ENCODE measurements at places on chromosomes 5 and 9.

GRCh38 chr9:111965566-111966019, 69.0 kb downstream of the UGCG start:
- DNase-seq: no peak

- DNase-seq: no peak
Measured at GRCh38 chr5:8765886-8766285, 780.0 kb downstream of the SEMA5A start.

DNA sequence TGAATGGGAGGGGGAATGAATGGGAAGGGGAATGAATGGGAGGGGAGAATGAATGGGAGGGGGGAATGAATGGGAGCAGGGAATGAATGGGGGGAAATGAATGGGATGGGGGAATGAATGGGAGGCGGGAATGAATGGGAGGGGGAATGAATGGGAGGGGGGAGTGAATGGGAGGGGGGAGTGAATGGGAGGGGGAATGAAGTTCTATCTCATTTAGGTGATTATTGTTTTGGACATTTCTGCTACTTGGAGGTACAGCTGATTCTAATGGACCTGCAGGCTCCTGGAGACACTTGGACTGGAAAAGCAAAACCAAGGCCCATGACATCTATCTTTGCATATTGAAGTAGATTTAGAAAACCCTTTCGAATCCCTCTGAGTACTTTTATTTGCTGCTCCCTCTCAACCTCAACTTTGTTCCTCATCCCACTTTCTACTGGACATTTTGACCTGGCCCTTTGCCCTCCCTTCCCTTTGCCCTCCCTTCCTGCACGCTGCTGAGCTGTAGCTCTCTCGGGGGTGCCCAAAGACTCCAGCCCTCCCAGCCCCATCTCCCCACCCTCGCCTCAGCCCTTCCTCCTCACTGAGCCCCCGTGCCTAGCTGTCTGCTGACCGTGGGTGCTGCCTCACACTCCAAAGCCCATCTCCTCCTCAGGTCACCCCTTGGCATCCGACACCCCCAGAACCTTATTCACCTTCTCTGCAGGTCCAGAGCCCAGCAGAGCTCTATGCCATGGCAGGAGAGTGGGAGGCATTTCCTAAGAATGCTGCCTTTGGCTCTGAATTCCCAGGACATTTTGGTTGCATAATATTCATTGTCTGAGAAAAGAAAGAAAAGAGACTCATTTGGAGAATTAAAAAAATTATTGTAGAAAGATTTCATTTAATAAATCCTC, 19.9 kb upstream of the LPCAT1 start:
- DNase-seq: no peak

DNA sequence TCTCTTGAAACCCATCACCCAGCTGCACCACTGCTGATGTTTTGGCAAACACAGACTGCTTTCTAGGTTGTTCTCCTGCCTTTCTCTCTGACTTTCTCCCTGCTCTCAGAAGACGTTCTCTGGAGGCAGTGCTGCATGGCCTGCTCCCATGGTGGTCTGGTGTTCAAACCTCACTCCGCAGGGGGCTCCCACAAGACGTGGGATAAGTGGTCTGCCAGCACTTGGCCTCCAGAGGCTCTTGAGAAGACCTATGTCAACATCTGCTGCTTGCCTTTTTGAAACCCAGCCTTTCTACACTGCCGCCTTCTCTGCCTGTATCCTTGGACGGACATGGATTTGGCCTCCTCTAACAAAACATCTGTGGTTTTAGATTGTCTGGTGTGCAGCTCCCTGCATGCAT, 16.6 kb downstream of the USP20 start:
- no peak for DNase-seq

DNA sequence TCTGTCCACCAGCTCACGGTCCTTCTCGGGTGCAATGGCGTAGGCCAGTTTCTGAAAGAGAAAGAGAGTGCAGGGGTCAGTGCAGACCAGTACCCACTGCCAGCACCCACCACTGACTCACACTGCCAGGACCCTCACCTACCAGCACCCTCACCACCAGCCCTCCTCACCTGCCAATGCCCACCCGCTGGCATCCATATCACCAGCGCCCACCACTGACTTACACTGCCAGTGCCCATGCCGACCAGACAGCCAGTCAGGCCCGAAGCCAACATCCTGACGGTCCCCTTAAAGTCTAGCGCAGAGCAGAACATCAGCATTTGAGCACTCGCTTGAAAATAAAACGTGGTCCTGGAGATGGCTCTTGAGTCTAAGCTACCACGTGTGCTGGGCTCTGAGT, 44.3 kb downstream of the SLC6A3 start:
- no peak for DNase-seq

- no peak for DNase-seq
Measured at GRCh38 chr5:83026930-83027687, 50.1 kb downstream of the TMEM167A start.

GRCh38 chr5:86865256-86865785, 247.6 kb downstream of the COX7C start:
- no peak for DNase-seq

DNA sequence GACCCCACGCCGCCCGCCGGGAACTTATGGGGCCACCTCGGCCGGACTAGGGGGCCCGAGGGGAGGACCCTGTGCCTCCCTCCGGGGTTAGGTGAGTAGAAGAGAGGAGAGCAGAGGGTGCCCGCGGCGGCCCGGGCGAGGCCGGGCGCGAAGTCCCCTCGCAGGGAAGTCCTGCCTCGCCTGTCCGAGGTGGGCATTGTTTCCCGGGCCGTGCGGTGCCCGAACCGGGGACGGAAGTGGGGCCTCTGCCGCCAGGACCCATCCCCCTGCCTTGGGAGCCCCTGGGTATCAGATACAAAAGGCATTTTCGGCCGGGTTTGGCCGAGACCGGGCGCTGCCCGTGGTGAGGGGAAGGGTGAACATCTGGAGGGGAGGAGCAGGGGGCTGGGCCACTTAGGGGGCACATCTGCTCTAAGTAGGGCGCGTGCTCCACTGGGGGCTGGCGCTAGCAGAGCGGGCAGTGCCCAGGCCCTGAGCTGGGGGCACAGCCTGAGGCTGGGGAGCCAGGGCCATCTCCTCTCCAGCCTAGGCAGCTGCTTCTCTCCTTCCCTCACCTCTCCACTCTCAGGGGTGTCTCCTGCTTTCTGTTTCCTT, 48.2 kb downstream of the DAB2IP start:
- no peak for DNase-seq

GRCh38 chr9:32928145-32928763, 73.2 kb downstream of the APTX start:
- no peak for DNase-seq

GRCh38 chr5:59079622-59080620, 497.0 kb downstream of the RAB3C start:
- no peak for DNase-seq

DNA sequence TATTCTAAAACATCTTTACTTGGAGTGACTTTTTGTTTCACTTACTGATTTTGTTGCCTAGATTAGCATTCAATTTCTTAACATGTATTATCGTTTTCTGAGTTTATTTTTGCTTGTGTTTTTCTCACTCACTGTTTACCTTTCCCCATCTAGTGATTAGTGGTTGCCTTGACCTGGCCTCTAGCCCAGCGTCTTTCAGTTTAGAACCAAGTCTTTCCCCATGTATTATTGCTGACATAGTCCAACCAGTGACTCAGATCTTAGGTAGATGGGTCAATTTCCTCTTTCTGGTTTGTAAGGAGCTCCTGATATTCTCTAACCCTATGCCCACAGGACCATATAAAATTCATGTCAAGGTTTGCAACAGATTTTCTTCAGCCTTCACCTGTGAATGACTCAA, 135.5 kb downstream of the PRR16 start:
- DNase-seq: no peak

- no peak for DNase-seq
Measured at GRCh38 chr9:137139468-137140150, 655 bp downstream of the GRIN1 start.

DNA sequence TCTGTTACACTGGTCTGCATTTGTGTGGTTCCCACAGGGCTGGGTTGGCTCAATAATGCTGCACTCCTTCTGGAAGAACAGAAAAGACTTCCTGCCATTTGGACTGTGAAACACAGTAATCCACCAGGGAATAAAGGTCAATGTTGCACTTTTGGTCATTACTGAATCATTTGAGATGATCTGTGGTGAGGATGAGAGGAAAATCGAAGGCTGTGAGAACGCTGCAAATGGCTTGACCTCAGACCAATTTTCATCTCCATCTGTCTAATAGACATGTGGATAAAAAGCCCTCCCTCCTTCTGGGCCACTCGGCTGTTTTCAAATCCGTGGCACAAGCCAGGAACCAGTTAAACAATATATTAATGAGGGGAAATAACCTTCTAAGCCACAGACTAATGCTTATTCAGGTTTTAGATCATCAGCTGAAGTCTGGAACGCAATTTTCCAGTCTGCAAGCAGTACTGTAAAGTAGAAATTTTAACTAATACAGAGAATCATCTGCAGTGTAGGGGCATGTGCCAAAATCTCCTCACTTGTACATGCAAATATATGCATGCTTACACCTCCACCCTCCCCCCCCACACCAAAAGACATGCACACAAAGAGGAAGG, 20.2 kb downstream of the TLE1 start:
- no peak for DNase-seq

- DNase-seq: no peak
Measured at GRCh38 chr5:55250064-55250463, 16.7 kb upstream of the CCNO start.

DNA sequence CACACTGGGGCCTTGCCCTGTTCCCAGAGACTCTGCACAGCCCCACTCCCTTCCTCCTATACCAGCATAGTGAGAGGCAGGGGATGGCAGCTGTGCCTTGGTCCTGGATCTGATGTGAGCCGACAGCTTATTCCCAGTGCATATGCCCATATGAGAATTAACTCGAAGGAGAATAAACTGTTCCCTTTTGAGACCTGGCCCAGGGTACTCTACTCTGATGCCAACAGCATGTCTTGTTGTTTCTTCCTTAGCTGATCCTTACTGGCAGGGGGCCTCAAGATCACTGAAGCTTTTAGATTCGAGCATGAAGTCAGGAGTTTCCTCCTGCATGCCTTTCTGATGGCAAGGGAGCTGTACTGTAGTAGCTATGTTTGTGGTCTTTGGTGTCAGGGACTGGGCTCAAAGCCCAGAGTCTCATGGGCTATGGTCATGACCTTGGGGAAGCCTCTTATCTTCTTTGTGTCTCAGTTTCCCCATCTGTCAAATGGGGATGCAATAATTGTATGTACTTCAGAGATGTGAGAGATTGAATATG, 57.1 kb downstream of the DOCK2 start:
- DNase-seq: no peak

DNA sequence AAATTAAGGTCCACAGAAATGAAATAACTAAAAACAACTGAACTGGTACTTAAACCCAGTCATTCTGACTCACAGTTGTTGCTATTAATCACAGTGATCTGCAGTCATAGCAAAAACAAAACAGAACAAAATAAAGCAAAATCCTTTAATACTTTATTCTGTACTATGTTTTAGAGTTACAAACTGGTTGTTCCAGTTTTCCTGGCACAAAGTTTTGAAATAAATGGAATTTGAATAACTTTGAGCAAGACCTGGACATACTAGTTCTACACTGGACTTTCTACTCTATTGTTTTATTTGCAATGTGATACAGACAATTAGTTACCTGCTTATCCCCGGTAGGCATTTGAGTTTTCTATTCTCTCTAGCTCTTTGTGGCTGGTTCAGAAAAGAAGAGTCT, 147.9 kb downstream of the DMRT2 start:
- no peak for DNase-seq

DNA sequence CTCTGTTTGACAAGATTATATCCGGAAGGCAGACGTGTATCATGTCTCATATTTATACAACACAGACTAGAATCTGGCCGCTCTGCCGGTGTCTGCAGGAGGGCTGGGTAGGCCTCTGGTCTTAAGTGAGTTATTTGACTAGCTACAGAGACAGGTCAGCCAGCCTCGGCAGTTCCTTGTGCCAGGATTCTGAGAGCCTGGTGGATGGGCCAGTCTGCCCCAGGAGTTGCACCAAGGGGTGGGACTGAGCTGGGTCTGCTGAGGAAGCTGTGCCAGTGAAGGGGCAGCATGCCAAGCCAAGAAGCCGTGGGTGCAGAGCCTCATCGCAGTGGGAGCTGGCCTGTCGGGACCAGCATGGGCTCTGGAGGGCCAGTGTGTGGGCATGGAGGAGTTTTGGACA, 7.1 kb downstream of the SNX18 start:
- no peak for DNase-seq

- no peak for DNase-seq
Measured at GRCh38 chr5:126888175-126888574, 111.2 kb downstream of the LMNB1 start.

GRCh38 chr5:141477815-141478214, 2.0 kb downstream of the PCDHGC3 start:
- DNase-seq: no peak

DNA sequence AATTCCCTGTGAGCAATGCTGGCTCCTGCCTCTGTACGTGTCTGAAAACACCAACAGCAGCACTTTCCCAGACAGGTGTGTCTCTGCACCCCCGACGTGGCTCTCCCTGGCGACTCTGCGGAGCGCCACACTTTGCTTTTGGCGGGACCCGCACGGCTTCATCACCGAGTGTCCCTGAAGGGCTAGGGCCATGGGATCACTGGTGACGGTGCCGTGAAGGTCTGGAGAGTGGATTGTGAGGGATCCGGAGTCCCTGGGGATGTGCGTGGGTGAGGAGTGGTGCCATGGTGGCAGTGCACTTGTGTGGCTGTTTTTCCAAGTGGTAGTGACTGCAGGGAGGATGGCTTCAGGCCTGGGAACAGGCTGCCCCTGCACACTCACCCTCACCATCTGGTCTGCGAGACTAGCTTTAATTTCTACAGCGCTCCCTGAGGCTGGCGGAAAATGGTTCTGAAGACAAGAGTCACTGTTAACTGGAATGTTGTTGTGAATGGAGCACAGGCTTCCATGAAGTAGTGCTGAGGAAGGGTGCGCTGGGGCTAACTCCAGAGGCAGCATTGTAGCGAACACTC, 3.2 kb downstream of the NKD2 start:
- DNase-seq: no peak

- DNase-seq: no peak
Measured at GRCh38 chr5:42242881-42243485, 180.3 kb upstream of the GHR start.
